Stimulated activated naive CD4-positive, alpha-beta T cell treated with Interleukin-2 at 50 U/mL for 16 hours (primary cell): ENCODE measurements at places on chromosomes 3 and 15.

DNA sequence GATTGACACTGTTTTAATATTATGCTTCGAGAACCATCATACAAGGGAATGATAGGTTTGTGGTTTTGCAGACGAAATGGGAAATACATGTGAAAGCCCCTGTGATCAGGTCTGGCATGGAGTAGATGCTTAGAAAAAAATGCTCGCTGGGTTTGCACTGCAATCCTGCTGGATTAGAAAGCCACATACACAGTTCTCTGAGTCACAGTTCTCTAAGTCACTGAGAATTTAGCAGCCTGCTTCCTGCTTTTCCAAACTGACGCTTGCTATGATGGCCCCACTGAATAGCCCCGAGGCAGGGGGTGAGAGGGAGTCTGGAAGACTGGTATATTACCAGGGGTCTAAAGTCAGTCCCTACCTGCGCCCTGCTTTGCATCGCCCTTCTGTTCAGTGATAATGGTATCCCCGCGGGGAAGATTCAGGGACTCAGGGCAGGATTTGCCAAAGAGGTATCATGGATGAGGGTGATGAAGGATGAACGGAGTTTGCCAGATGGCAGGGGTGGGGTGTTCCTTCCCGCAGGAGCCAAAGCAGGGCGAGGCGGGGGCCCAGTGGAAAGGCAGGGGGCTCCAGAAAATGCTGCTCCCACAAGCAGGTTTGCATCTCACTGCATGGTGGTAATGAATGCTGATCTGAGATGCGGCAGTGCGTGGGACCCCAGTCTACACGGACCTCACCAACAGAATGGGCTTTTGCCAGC, 82.3 kb downstream of the IQSEC1 start:
- no peak for DNase-seq

GRCh38 chr3:189519458-189519857, 111.7 kb upstream of the TP63 start:
- no peak for DNase-seq

- no peak for DNase-seq
Observed at GRCh38 chr3:13197795-13198194, 124.6 kb upstream of the IQSEC1 start.

DNA sequence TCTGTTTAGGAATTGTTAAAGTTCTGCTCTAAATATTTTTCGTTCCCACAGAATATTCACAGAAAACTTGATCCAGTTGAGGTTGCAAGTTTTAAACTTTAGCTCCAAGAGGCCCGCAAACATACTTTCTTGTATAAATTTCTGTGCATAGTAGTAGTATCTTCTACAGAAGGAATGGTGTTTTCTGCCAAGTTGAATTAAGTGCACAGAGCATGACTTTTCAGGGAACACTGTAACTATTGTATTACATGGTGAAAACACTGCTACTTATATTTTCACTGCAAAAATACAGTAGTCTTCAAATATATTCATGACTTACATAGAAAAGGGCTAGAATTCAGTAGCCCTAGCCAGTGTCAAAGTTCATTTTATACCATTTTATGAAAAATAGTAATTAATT, 67.0 kb downstream of the SUCNR1 start:
- no peak for DNase-seq

DNA sequence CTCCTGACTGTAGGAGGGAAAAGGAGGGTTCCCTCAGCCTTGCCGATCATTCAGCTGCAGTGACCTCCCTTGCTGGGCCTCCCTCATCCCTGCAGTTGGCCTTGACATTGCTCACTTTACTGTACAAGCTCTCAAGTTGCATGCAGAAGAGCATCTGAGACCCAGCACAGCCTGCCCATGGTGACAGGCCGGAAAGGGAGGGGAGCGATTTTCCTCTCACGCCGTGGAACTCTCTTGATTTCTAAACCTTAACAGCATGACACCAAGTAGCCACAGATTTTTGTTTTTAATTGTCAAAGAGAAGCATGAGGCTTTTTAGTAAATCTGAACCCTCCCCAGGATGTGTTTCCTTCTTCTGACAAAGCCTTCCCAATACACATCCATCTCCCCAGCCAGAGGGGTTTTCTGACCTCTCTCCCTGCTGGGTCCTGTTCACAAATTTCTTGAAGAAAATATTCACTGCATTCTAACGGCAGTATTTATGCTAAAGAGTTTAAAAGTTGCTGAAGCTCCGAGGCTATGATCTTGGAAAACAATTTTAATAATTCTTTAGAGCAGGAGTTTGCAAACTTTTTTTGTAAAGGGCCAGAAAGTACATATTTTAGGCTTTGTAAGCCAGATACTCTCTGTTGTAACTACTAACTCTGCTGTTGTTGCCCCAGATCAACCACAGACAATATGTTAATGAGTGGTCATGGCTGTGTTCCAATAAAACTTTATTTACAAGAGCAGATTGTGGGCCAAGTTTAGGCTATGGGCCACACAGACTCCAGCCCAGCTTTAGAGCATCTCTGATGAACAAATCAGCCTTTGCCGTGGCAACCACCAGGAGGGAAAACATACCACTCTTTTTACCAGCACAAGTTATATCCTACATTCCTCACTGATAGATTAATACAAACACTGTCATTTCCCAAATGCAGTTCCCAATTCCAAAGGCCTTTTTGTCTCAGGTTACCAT, 34.8 kb downstream of the LMCD1 start:
- DNase-seq = no peak

DNA sequence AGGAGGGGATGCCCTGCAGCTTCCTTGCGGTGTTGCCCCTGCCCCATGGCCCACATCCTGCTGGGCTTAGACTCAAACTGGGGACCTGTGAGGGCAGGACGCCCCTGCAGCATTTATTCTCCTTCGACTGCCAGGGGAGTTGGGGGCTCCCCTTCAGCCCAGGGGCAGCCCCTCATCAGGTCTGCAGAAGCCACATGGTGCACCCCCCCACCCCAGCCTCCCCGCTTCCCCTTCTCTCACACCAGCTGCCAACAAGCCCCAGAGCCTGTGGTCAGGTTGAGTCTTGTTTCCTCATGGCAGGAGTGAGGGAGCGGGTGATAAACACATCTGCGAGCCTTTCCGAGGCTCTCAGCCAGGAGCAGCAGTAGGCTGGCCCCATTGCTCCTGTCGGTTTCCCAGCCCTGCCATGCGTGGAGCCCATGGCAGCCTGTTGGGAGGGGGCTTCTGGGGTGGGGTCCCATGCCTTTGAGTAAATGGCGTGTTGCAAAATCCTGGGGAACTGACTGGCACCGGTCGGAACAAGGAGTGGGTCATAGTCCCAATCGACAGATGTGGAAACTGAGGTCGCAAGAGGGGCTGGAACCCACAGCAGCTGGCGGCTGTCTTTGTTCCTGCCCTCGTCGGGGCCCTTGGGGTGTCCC, 27.8 kb downstream of the WNT7A start:
- no peak for DNase-seq

- DNase-seq = no peak
Observed at GRCh38 chr3:46299608-46300460, 54.1 kb upstream of the CCR2 start.

DNA sequence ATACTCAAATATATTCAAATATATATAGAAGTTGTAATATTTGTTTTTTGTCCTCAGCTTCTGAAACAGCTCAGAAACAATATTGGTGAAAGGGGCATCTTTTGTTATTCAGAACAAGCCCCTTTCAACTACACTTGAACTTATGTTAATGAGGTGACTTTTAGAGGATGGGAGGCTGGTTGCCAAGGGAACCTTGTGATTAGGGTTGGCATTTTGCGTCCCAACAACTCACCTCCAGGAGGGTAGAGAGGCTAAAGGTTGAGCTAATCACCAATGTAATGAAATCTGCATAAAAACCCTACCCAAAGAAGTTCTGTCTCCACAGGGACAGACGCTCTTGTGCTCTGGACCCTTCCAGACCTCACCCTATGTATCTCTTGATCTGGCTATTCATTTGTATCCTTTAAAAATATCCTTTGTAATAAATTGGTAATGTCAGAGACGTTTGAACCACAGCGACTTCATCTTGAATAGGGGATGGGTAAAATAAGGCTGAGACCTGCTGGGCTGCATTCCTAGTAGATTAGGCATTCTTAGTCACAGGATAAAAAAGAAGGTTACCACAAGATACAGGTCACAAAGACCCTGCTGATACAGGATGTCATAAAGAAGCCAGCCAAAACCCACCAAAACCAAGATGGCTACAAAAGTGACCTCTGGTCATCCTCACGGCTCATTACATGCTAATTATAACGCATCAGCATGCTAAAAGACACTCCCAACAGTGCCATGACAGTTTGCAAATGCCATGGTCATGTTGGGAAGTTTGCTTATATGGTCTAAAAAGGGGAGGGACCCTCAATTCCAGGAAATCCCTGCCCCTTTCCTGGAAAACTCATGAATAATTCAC, 111.1 kb downstream of the FMN1 start:
- DNase-seq = no peak

GRCh38 chr3:38150780-38151528, 12.5 kb downstream of the MYD88 start:
- DNase-seq = no peak

- DNase-seq = no peak
Observed at GRCh38 chr3:25088284-25088683, 339.8 kb upstream of the RARB start.

DNA sequence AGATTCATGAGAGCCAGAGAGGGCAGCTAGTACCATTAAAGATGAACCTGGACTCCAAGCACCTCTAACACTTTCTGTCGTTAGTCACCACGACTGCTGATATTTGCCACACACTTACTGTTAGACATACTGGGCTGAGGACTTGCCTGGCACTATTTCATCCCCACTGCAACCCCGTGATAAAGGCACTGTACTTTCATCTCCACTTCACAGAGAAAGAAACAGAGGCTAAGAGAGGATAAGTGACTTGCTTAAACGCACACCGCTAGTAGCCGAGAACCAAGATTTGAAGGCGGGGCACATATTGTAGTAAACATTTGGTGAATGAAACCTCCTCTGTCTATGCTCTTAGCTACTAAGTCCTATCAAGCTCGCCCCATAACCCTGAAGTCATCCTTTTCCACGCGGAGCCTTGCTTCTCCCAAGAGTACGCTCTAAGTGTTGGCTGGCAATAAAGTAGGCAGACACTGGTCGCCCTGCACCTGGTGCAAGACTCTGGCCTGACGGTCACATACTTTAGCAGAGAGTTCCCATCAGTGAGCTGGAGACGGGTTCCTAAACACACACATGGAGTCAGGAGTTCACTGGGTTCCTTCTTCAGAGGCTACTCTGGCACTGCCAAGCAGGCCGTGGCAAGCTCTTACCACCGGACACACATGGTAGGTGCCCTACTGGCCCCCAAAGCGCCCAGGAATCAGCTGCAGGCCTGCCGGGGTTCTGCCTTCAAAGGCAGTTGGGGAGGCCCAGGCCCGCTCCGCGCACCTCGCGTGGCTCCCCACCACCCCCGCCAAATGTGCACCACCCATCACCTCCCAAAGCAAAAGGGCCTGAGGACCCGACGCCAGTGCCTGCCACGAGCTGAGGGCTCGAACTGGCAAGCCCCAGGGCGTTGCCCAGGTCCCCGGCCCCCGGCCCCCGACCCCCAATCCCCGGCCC, 951 bp downstream of the POMGNT2 start:
- DNase-seq = no peak

GRCh38 chr15:88543065-88543776, 3.3 kb downstream of the DET1 start:
- DNase-seq = no peak

GRCh38 chr15:47439146-47440111, 277.9 kb upstream of the SEMA6D start:
- no peak for DNase-seq

GRCh38 chr3:65664446-65664845, 374.3 kb downstream of the MAGI1 start:
- no peak for DNase-seq
